Stimulated activated CD4-positive, alpha-beta T cell treated with anti-CD3 and anti-CD28 coated beads, TNF-alpha, amount 100 ng/mL, for 4 hours (primary cell): ENCODE measurements at places on chromosomes 13 and 19.
A peak's percentile ranks its signal among the peaks of the same experiment; 100 is the strongest.

DNA sequence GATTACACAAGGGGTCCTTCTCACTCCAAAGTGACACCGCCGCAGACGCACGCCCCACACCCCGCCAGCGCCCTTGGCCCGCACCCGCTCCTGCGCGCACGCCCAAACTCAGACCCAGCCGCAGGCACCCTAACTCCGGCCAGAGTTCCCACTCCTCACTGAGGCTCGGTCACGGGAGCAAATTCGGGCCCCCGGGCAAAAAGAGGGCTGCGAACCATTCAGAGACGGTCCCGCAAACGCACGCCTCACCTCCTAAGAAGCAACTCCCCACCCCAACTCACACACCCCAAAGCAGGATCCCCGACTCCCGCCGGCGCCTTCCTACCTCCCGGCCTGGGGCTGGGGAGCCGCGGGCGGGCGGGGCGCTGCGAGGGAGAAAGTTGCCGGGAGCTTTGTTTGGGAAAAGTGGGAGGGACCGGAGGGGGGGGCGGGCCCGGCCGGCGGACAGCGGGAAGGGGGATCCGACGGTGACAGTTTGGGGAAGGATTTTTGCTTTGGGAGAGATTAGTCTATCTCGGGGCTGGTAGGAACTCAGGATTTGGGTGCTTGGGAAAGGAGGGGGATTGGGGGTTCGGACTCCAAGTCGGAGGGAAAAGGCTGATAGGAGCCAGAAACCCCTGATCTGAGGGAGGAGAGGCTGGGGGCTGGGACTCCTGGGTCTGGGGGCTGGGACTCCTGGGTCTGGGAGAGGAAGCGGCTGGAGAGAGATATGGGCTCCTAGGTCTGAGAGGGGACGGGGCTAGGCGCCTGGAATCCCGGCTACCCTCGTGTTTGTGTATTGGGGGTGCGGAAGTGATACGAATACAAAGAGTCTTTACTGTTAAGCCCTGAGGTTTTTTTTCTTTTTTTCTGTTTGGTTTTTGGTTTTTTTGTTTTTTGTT, at the start of gene TEAD2:
TEAD2 (minus strand) TSS at position 369 of the 881 bp plus-strand sequence. CDS start 2,341 bp downstream, outside the sequence.
- no peak for DNase-seq

DNA sequence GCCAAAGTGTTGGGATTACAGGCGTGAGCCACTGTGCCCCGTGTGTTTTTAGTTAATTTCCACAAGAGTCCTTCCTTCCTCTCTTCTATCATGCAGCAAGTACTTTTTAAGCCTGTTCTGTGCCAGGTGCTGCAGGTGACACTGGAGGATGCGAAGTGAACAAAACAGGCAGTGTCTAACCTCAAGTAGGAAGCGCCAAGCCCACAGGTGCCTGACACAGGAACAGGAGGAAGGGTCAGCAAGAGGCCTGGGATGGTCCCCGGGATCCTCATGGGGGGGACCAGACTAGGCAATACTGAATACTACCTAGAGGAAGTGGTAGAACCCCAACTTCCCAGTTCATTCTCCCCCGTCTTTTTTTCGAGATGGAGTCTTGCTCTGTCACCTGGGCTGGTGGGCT, 1.8 kb upstream of the CALR start:
- DNase-seq = no peak

DNA sequence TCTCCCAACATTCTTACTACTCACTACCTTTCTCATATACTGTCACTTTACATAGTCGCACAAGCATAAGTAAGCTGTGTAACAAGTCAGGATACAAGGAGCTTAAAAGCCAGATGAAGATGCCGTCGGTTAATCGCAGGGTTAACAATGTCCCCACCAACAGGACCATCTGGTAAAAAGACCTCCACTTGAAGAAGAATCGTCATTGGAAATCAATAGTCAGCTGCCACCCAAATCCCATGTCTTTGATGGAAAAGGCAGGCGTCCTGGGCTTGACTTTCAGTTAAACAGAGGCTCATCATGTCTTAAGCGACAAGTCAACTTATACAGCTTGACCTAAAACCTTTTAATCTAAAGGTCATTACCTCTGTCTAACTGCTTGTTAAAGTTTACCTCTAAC, 27.2 kb downstream of the DOCK9 start:
- no peak for DNase-seq

DNA sequence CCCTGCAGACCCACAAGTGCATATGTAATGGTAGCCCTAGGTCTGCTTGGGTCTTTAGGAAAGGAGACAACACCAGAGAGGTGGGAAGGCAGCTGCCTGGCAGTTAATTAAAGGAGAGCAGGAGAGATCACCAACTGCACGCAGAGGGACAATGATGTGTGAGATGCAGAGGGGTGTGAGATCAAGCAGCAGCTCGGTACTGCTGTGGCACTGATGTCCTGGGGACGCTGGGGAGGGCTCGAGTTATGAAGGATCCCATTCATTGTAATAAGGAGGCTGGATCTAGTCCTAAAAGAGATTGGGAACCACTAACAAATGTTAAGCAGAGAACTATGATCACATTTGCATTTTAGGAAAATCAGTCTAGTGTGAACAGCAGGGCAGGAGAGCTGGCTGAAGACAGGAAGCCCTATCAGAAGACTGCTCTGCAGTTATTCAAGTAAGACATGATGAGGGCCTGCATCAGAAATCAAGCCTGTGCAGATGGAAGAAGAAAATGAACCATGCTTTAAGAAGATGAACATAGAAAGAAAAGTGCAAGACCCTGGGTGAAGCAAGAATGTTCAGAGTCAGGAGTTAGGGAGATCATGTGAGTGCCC, 80.4 kb downstream of the DLEU7 start:
- no peak for DNase-seq

DNA sequence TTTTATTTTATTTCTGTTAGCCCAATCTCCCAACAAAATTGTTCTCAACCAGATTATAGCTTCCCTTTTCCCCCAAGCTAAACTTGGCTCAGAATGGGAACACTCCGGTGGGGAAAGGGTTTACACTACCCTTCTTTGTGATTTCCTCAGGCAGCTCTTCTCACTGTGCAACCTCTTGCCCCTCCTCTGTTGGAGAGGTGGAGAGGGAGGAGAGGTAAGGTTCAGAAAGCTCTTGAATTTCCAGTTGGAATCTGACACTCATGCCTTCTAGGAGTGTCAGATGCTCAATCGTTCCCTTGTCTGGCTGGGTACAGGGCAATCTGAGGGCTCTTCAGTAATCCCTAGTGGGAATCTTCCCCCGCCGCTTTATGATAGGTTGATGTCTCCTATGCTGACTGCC, 486.1 kb upstream of the KLF12 start:
- no peak for DNase-seq

- DNase-seq = no peak
These were observed 754 bp upstream of the CHERP start for GRCh38 chr19:16542910-16543472.

- no peak for DNase-seq
These were observed 633 bp downstream of the SPHK2 start for GRCh38 chr19:48619692-48620585.

DNA sequence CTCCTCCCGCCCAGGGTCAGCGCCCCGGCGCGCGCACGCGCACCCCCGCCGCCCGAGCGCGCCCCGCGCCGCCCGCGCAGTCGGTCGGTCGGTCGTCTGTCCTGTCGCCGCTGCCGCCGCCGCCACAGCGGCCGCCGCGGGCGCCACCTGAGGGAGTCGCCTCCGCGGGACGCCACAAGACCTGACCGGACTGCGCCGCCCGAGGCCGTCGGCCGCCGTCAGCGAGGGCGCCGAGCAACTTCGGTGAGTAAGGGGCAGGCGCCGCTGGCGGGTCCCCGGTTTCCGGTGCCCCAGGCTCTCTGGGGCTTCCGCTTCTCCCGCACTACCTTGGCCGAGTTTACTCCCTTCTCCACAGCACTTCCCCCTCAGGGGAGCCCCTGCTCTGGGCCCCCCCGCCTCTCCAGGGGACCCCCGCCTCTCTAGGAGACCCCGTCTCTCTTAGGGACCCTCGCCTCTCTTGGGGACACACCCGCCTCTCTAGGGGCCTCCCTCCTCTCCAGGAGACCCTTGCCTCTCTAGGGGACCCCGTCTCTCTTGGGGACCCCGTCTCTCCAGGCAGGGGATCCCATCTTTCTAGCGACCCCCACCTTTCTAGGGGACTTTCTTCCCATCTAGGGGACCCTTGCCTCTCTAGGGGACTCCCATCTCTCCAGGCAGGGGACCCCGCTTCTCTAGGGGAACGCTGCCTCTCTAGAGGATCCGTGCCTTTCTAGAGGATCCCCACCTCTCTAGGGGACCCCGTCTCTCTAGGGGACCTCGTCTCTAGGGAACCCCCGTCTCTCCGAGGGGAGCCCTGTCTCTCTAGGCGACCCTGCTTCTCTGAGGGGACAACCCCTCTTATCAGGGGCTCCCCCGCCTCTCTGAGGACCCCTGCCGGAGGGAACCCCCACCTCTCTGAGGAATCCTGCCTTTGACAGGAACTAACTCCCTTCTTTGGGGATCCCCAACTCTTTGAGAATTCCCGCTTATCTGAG, 19.3 kb upstream of the GATAD2A start:
- no peak for DNase-seq

DNA sequence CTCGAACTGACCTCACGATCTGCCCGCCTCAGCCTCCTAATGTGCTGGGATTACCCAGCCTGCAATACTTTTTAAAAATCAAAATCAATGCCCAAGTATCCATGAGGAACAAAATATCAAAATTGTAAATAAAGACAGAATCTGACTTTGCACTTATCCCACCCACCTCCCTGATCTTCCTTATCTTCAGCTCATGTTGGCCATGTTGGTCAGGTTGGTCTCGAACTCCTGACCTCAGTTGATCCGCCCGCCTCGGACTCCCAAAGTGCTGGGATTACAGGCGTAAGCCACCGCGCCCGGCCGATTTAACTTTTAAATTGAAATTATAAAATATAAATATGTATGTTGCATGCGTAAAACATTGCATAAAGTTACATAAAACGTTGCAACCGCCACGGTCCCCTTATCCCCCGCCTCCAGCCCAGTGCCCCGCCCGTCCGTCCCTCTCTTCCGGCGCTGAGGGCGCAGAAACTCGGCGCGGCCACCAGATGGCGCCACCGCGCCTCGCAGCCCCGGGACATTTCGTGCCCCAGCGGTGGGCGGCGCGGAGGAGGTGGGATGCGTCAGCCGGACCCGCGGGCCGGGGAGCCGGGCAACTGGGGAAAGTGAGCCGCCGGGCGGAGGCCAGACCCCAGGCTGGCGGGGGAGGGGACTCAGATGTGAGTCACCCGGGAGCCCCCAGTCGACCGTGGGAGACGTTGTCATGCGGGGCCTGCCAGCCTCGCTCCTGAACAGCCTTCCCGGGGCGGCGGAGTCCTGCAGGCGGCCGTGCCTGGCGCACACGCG, 1.5 kb upstream of the GADD45B start:
- DNase-seq = peak; percentile 93

GRCh38 chr13:93646245-93646644, 419.6 kb downstream of the GPC6 start:
- no peak for DNase-seq

GRCh38 chr13:30382836-30383525, 39.3 kb upstream of the UBE2L5 start:
- DNase-seq = no peak

DNA sequence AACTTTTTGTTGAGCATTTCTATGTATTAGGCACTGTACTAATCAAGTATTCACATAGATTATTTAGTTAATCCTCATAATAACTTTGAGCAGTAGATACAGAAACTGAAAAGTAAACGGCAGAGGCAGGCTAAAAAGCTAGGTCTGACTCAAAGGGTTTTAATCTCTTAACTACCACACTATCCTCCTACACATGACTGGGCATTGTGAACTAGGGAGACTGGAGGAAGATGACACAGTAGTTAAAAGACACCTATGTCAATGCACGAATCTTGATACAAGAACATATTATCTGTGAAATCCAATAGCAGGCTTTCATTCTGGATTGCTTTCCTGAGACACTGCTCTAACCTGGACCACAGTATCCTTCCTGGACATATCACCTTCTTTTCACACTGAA, 36.3 kb downstream of the MICU2 start:
- no peak for DNase-seq

DNA sequence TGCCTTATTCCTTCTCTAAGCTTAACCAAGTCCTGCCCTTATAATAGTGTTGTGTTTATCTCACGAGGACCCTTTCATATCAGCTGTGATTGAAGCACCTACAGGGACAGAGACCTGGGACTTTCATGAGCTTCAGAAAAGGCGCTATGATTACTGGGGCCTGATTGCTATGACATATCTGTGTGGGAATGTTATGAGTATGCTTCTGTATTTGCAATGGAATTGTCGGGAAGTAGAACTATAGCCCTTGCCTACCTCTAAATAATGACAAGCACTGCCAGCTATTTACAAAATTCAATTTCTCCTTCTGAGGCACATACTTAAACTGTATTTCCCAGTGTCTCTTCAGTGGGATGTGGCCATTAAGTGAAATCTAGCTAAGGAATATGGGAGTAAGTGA, 191.5 kb downstream of the LHFPL6 start:
- DNase-seq = no peak

- no peak for DNase-seq
These were observed 77.5 kb downstream of the SERP2 start for GRCh38 chr13:44451126-44451525.

GRCh38 chr19:45413497-45413896, 7.1 kb downstream of the POLR1G start:
- DNase-seq = no peak
